ENCODE measurements at places on chromosomes 16 and 17.

- DNase-seq = no peak
These were observed 412 bp upstream of the ADGRG3 start for GRCh38 chr16:57667526-57668262.

GRCh38 chr16:21710938-21711337, 47.2 kb downstream of the OTOA start:
- no peak for DNase-seq

- peak; percentile 75 for DNase-seq
These were observed 14.7 kb downstream of the RARA start for GRCh38 chr17:40323391-40324381.

- DNase-seq = peak; percentile 57
These were observed 689 bp upstream of the TBC1D24 start for GRCh38 chr16:2473999-2474876.

GRCh38 chr17:9470171-9470570, 105.4 kb downstream of the STX8 start:
- no peak for DNase-seq

DNA sequence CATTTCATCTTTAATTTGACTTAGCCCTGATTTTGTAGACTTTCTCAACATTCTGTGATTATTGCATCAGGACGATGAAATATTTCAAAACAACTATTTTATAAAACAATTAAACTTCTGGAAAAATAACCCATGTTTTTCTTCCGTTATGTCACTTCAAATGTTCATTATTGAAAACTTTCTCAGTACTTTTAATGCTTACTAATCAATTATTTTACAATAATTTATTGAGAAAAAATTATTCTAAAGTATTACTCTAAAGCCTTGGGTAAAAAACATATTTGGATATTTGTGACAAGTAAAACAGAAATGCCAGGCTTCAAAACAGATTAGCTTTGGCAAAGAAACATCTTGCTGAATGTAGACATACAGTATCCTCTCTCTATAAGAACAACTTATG, 46.3 kb upstream of the DHX40 start:
- DNase-seq = no peak

GRCh38 chr17:27871407-27871806, 21.8 kb downstream of the LYRM9 start:
- no peak for DNase-seq

GRCh38 chr17:4074831-4075495, 67.9 kb downstream of the ZZEF1 start:
- DNase-seq = no peak

- no peak for DNase-seq
These were observed 62.2 kb downstream of the CEP112 start for GRCh38 chr17:66129759-66130158.

GRCh38 chr16:2854700-2855309, 3.2 kb downstream of the PRSS22 start:
- no peak for DNase-seq

DNA sequence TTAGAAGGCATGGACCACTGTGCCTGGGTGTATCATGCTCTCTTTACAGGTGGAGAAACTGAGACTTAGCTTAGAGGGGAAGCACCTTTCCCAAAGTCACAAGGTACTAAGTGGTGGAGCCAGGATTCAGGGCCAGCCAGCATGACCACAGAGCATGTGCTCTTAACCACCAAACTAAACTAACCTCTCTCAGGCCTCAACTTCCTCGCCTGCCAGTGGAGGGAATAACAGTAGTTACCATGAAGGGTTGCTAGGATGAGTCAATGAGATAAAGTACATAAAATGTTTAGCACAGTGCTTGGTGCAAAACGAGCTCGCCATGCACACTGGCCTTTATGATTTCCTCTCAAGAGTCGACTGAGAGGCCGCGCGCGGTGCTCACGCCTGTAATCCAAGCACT, 6.4 kb upstream of the MYO1C start:
- DNase-seq = no peak

DNA sequence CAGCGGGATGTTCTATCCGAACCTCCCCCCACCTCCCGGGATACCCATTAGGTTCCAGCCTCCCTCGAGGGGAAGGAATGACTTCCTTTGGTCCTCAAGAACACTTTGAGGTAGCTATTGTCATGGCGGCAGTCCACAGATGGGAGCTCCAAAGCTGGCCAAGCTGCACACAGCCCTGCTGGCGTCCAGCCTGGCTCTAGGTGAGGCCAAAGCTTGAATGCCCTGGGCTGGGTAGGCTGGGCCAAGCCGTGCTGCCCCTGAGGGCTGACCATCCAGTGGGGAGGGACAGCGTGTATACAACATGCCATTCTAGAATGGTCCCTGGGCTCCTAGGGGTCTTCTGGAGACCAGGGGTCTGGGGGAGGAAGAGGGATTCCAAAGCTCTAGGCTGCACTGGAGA, 43.5 kb downstream of the PEMT start:
- no peak for DNase-seq

GRCh38 chr17:77537566-77537965, 396.8 kb downstream of the SEC14L1 start:
- no peak for DNase-seq

GRCh38 chr16:19980632-19981265, 92.9 kb downstream of the GPR139 start:
- DNase-seq = no peak

GRCh38 chr16:58077796-58078195, 51.4 kb downstream of the CFAP20 start:
- no peak for DNase-seq

- DNase-seq = no peak
These were observed 32.1 kb upstream of the SREBF1 start for GRCh38 chr17:17868641-17869522.

GRCh38 chr17:21283482-21284318, 811 bp upstream of the MAP2K3 start:
- DNase-seq = no peak

DNA sequence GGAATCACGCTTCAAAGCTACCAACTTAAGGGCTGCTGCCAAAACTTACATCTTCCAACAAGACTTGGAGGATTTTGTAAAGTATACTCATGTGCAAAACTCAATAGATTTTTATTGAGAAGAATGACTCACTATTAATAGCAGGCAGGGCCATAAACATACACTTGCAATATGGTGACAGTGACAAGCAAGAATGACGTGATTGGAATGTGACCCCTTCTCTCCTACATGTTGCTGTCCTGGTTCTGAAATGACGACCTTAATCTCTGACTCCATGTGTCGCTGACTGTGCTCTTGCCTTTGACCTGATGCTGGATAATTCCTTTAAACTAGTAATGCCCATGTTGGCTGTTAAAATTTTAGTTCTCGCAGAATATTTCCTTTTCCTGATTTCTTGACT, 174.5 kb downstream of the PARN start:
- DNase-seq = no peak

DNA sequence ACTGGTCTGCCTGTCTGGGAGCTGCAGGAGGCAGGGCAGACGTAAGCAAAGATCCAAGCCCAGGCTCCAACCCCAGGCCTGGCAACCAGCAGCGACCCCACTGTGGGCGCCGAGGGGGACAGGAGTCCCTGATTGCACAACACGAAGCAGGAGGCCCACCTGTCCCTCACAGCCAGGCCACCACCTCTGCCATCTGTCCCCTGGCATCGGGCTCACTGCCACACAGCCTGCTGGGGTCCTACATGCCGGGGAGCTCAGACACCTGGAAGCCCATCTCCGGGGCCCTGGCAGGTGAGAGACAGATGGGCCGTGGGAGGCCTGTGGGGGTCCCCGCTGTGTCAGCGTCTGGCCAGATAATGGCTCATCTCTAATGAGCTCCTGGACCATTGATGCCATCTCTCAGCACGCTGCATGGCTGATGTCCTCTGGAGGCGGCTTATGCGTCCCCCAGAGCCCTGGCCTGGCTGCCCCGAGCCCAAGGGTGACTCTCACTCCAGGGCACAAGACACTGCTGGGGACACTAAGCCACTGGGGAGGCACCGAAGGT, 11.3 kb upstream of the RASD1 start:
- no peak for DNase-seq
